Activated CD4-positive, alpha-beta T cell treated with anti-CD3 and anti-CD28 coated beads for 36 hours (primary cell): ENCODE measurements at places on chromosomes 4 and X. TPM values are rescaled to one million over a fixed set of nuclear protein-coding genes. Genes with fewer than 3 reads are reported as not detected.
A peak's percentile ranks its signal among the peaks of the same experiment; 100 is the strongest.

DNA sequence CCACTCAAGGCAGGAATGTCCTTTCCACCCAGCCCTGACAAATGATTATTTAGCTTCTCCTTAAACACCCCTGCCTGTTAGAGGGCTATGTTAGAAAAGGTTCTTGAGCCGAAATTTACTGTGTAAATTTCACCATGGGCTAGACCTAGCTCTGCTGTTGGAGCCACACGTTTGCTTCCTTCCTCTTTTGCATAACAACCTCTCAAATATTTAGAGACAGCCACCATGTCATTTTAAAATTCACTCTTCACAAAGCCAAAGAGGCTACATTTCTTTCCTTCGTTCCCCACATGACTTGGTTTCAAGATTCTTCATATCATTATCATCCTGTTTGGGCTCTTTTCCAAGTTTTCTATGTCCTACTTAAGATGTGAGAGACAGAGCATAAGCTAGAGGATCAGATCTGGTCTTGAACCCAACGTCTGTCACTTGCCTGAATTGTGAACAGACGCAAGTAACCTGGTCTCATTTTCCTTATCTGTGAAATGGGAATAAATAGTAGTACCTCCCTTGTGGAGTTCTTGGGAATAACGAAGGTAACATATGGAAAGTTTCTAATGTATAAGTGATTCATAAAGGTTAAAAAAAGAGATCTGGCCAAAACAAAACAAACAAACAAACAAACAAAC, 6.7 kb downstream of the DOCK11 start:
- DNase-seq: no peak

- DNase-seq: peak; percentile 8
Measured at GRCh38 chrX:21373001-21373400, 1.2 kb upstream of the CNKSR2 start.

DNA sequence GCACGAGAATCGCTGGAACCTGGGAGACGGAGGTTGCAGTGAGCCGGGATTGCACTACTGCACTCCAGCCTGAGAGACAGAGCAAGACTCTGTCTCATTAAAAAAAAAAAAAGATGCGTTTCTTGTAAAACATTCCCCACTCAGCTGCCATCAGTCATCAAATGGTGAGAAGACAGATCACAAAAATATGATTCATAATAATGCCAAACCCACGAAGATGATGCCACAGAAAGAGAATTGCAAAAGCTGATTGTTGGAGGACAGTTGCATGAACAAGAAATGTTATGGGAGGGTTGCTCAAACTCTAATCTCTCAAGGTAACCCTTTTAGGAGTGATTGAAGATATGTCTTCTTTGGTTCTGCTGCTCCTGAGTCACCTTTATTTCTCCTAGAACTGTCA, 21.4 kb upstream of the SMIM14 start:
- no peak for DNase-seq

GRCh38 chrX:141402897-141403610, 160.7 kb upstream of the SPANXC start:
- DNase-seq: no peak

GRCh38 chr4:180483036-180483435, 1760.2 kb upstream of the TENM3 start:
- no peak for DNase-seq

DNA sequence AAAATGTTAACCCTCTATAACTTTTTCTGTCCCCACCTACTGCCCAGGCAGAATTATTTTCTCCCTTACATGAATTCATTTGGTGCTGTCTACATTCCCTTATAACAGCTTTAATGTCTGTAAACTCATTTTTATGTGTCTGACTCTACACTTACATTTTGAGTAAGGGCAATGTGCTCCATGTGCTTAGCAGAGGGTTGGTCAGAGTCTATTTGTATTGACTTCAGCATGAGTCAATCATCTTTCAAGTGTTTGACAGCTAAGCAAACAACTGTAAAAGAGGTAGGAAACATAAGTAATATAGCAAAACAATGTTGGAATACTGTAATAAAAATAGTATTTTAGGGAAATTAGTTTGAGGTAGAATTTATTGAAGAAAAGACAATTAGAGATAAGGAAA, 6.3 kb downstream of the IL15 start:
- DNase-seq: no peak

- no peak for DNase-seq
Measured at GRCh38 chrX:135536877-135537276, 16.4 kb downstream of the INTS6L start.

DNA sequence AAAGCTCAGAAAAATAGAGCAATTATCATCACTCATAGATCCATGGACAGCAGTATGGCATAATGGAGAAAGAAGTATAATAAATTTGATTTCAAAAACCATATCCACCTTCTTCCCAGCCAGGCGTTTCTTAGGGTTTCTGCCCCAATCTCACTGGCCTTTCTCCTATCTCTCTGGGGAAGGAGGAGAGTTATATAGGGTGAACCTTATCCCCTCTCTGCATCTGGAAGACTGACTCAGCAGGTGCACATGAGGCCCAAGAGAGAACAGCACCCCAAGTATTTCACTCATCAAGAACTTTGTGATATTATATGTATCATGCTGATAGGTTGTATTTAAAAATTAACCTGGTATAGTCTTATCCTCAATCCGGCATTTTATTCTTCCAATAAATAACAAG, 318.8 kb upstream of the RASGEF1B start:
- no peak for DNase-seq

GRCh38 chr4:101037938-101038413, 309.4 kb downstream of the PPP3CA start:
- peak; percentile 23 for DNase-seq

The MAGEA9B gene
- not detected for total RNA-seq

The POLA1 gene
- total RNA-seq: 52.1 TPM

The GAGE1 gene
- not detected for total RNA-seq
